Activated naive CD8-positive, alpha-beta T cell treated with anti-CD3 and anti-CD28 coated beads, Interleukin-2, amount 10 ng/mL, durations not matched to agents 7 days and 5 days (primary cell): ENCODE measurements at places on chromosomes 13 and 19. TPM values are rescaled to one million over a fixed set of nuclear protein-coding genes. Genes with fewer than 3 reads are reported as not detected.

The ADGRE3 gene
- total RNA-seq = not detected

DNA sequence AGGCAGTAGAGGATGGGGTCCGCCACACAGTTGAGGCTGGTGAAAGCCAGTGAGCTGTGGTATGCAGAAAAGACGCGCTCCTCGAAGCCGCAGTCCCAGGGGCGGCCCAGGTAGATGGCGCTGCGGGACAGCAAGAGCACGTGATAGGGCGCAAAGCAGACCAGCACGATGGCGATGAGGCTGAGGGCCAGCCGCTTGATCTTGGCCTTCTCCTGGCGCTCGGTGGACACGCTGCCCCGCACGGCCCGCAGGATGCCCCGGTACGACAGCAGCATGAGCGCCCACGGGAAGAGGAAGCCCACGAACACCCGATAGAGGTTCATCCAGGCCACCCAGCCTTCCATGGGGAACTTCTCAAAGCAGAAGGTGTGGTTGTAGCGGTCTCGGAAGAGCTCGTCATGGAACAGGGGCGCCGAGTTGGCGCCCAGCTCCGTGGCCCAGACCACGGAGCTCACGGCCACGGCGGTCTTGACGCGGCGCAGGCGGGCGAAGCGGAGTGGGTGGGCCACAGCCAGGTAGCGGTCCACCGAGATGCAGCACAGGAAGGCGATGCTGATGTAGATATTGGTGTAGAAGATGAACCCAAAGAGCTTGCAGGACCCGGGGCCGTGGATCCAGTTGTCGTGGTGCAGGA lies 6.5 kb upstream of the OPA3 start:
- DNase-seq = peak; percentile 53

DNA sequence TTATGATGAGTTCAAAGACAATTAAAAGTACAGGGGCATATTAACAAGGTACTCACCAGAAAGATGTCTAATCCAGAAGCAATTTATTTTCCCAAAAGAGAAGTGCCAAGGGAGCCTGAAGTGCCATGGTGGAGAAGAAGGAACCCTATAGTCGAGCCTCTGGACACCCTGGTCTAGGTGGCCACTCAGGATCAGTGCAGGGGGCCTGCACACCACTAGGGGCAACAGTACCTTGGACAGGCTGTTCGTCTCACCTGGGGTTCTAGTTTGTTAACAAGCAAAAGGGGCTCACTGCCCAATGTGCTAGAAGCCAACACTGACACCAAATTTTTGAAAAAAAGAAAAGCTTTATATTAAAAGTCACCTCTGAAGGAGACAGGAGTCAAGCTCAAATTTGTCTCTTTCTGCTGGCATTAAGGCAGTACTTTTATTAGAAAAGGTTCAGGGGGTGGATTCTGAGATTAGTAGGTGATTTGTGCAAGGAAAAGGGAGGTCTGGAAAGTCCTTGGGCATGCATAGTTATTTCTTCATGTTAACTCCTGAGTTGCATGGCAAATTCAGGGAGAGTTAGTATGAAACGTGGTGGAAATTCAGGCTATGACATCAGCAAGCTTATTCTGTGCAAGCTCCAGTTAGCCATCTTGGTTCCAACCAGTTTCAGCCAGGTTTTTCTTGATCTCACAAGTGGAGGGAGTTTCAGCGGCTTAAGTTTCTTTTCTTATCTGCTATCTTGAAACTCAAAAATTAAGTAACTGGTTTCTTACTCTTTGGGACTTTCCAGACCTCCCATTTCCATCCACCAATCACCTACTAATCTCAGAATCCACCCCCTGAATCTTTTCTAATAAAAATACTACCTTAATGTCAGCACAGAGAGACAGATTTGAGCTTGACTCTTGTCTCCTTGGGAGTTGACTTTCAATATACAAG lies 884 bp upstream of the CBY2 start:
- no peak for DNase-seq

DNA sequence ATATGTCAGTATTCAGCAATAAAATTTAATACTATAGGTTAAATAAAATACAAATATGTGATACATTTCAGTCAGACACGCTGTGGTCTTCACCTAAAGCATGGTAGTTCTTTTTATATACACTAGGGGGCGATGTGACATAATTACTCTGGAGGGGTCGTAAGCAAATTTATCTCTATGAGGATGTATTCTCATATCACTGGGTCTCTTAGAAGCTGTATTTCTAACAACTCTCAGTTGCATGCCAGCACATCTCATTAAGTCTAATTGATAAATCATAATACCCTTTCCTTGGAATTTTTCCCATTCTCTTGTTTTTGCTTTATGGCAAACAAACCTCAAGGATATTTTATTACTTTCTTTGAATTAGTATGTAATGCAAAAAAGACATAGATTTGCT lies 3.9 kb upstream of the PCDH17 start:
- DNase-seq = no peak

GRCh38 chr13:99342723-99343315 lies 35.6 kb upstream of the GPR183 start:
- DNase-seq = no peak
